Esophagus squamous epithelium (tissue), 5 donors: ENCODE measurements at places on chromosomes 2 and 18. TPM values are rescaled to one million over a fixed set of nuclear protein-coding genes. Genes with fewer than 3 reads are reported as not detected.

The RPRM gene
- 0.95 TPM for total RNA-seq

The RTKN gene
- total RNA-seq = 20.2 TPM

The RIT2 gene
- total RNA-seq = not detected

The ANKRD30BL gene
- total RNA-seq = not detected

The ZNF397 gene
- 10.4 TPM for total RNA-seq

GRCh38 chr2:39913648-39914461 is 134.8 kb upstream of the THUMPD2 start:
- DNase-seq = no peak

The CREG2 gene
- total RNA-seq = 0.38 TPM

GRCh38 chr2:191983591-191983990 is 136.7 kb upstream of the CAVIN2 start:
- no peak for DNase-seq

GRCh38 chr2:85925216-85925671 is 36.5 kb upstream of the ST3GAL5 start:
- no peak for DNase-seq

The ADAM23 gene
- total RNA-seq = 0.95 TPM

The CDK5R2 gene
- total RNA-seq = not detected

- no peak for DNase-seq
These were observed 183.9 kb downstream of the NCK2 start for GRCh38 chr2:105928563-105928962.

GRCh38 chr2:72623481-72623880 is 202.4 kb downstream of the EXOC6B start:
- DNase-seq = no peak

- no peak for DNase-seq
These were observed 377.4 kb downstream of the LRRTM4 start for GRCh38 chr2:77144772-77145171.

The RGPD3 gene
- total RNA-seq = 0.26 TPM

DNA sequence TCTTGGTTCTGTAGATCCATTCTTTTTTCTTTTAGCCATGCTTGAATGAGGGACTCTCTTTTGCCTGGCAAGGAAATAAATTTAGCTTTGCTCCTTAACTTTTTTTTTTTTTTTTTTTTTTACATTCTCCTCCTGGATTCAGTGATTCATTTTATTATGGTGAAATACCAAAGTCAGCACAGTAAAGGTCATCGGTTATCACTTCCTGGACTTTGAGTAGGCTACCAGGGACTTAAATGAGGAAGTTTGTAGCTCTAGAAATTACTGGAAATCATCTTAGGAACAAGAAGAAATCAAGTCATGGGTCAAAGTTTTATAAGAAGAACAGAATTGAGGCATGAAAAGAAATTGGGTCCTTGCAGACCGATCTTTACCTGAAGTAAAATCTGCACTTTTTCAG is 75.0 kb downstream of the SOCS6 start:
- DNase-seq = no peak

DNA sequence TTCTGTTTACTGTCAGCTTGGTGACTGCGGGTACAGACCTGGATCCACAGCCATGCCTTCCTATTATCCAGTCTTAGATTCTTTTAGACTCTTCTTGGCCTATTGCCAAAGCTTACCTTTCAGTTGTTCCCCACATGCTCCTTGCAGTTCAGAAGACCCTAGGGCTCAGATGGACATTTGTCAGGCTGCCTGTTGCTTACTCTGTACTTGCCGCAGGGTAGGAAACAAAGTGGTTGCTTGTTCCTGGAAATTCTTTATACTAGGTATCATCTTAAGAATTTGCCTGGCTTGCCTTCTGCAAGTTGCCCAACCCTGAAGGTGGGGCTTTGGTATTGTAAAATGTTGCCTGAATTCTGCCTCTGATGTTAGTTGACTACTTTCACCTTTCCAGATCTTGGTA is 24.4 kb downstream of the CD28 start:
- no peak for DNase-seq
